ENCODE measurements at places on chromosomes 11 and 22.

GRCh38 chr22:49948958-49949913 lies 11.3 kb upstream of the PIM3 start:
- no peak for DNase-seq

GRCh38 chr22:42368379-42369249 lies 63.6 kb downstream of the NFAM1 start:
- no peak for DNase-seq

DNA sequence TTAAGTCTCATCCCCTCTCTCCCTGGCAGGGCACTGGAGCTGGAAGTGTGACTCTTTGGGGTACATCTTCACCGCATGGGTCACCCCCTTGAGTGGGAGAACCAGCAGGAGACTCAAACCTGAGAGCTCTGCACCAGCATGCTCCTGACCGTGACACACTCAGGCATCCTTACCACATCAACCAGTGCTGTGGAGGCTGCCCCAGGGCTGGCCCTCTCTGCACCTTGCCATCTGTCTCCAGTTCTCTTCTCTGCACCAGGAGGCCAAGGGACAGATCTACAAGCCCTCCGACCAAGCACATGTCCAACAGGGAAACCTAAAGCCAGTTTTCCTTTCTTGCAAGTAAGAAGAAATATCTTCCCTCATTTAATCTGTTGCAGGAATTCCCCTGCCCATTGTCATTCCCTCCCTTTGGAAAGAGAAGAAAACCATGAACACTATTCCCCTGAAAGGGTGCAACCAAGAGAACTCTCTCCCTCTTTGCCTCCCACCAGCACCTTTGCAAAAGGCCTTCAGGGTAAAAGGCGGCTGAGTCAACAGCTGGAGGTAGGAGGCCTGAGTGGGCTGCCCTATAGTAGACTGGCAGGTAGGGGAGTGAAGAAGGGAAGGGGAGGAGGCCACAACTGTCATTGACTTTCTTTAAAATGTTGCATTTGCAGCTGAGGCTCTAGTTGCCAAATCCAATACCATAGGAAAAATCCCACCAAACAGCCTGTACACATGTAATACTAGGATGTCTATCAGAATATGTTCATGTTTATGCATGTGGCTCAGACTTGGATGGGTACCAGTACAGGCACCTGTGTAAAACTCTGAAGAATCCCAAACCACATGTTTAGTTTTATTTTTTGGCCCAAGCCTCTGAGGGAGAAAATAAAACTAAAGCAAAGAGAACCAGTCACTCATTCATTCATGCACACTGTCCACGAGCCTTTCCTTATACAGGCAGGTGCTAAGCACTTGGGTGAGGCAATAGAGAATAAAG lies 117.0 kb downstream of the WT1 start:
- DNase-seq = no peak

DNA sequence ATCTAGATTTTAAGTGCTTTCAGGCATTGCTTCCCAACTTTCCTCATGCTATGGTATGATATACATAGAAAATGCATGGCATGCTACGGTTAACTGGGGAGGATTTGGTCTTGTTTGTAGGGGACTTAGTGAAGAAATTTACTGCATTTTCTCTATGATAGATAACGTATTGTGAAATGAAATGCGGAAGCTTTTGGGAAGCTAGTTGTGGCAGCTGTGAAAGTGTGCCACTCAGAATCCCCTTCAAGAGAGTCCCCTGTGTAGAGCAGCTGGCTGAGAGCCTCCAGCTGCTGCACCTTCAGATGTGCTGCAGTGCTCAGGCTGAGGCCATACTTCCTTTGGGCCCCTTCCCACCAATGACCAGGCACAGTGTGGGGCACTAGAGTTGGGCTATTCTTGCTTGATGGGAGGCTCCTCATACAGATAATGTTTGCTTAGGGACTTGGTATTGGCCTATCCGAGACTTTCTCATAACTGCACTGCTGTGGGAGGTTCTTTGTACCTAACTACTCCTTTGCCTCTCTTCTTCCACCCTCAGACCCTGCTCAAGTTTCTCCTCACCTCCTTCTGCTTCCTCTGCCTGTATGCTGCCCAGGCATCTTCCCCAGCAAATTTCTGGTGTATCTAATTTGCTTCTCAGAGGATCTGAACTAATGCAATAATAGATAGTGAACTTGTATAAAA lies 67.3 kb downstream of the HIPK3 start:
- no peak for DNase-seq

DNA sequence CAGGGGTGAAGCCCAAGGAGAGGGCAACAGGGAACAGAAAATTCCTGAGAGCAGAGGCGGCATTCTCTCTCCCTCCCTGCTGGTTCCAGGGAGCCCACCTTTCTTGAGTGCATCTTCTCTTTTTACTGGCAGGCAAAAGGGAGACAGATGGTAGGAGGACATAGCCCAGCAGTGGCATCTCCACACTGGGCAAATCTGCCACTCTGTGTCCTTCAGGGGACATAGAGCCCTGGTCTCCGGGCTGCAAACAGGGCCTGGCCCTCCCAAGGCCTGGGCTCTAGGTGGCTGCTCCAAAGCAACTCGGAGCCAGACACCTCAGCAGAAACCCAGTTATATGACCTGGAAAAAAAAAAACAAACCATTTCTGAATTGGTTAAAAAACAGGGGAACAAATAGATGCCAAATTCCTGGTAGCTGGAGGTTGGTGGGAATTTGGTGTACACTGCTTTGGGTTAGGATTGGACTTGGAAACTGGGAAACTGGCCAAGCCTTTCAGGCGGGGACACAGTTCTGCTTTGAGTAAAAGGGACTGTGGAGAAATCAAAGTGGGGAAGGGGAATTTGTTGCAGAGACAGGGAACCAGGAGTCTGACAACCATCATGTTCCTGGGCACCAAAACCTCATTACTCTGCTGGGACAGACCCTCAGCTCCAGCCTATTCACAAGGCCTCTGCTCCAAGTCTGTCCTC lies 23.6 kb upstream of the DKK3 start:
- DNase-seq = no peak

DNA sequence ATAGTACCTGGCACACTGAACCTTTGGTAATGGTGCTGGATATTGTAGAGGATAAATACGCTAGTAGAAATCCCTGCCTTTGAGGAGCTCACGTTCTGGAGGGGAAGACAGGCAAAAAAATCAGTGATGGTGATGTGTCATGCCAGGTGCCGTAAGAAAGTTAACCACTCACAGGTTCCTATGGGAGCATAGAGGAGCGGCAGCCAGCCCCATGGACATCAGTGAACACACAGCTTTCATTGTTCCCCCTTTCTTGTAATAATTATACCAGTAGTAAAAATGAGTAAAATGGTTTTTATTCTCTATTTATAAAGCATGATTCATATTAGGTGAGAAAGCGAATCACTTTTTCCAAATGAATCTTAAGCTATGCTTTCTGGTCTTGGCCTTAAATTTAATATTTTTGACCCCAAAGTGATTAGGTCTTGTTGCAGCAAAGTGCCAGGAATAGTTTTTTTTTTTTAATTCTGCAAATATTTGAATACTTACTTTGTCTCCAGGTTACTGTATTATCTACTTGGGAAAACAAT lies 57.9 kb downstream of the UVRAG start:
- DNase-seq = no peak

- peak; percentile 46 for DNase-seq
Measured at GRCh38 chr11:128553662-128554362, 33.5 kb downstream of the ETS1 start.

- DNase-seq = no peak
Measured at GRCh38 chr11:17642980-17643379, 76.4 kb upstream of the MYOD1 start.

- no peak for DNase-seq
Measured at GRCh38 chr22:39360674-39361413, 11.1 kb downstream of the SYNGR1 start.

Measured in hepatic stellate cell (primary cell).